ENCODE measurements at places on chromosomes 6 and 20.

- DNase-seq, result no peak
Observed at GRCh38 chr6:106885679-106886078, 88.8 kb downstream of the CD24 start.

DNA sequence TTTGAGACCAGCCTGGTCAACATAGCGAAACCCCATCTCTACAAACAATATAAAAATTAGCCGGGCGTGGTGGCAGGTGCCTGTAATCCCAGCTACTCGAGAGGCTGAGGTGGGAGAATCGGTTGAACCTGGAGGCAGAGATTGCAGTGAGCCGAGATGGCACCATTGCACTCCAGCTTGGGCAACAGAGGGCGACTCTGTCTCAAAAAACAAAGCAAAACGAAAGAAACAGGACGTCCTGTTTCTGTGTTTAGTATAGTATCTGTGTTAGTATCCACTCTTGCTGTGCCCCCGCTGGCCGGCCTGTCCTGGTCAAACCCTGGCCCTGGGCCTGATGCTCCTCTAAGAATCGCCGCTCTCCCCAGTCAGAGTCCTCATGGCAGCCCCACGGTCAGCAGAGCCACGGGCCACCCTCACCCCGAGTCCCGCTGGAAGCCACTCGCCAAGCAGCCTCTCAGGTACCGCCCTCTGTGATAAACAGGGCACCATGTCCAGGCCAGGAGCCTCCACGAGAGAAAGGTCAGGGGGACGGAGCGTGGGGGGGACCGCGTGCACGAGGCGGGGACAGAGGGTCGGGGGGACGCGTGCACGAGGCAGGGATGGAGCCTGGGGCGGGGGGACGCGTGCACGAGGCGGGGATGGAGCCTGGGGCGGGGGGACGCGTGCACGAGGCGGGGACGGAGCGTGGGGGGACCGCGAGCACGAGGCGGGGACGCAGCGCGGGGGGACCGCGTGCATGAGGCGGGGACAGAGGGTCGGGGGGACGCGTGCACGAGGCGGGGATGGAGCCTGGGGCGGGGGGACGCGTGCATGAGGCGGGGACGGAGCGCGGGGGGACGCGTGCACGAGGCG is 384.5 kb downstream of the SMOC2 start:
- no peak for DNase-seq

DNA sequence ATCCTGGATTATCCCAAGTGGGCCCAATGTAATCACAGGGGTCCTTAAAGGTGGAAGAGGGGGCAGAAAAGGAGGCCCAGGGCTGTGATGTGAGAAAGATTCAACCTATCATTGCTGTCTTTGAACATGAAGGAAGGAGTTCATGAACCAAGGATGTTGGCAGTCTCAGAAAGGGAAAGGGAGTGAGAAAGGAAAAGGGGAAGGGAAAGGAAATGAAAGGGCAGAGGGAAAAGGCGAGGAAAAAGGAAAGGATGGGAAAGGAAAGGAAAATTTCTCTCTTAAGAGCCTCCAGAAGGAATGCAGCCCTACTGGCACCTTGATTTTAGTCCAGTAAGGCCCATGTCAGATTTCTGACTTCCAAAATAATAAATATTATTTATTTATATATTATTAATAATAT is 687.8 kb downstream of the COL12A1 start:
- DNase-seq, result no peak

GRCh38 chr6:39914239-39914638 is 20.0 kb downstream of the MOCS1 start:
- no peak for DNase-seq

GRCh38 chr6:123589317-123589716 is 47.4 kb downstream of the TRDN start:
- DNase-seq, result no peak

DNA sequence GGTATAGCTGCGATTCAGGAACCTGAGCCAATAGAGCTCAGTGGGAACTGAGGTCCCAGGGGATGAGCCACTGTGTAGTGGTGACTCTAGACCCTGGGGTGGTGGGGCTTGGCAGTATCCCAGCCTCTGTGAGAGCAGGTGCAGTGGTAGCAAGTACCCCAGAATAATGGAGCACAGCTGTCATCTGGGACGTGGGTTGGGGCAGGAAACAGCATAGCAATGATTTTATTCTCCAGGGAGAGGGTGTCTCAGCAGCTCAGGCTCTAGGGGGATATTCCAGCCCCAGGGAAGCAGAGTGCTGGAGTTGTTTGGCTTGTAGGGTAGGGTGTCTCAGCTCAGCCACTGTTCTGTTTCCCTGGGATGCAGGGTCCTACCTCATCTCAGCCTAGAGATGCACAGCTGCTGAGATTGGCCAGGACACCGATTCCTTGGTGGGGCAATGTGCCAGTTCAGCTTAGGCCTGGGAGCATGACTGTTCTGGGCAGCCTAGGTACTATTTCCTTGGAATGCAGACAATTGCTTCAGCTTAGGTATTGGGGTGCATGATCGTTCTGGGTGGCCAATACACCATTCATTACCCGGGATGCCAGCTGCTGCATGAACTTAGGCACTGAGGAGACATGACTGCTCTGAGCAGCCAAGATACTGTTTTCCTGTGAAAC is 34.0 kb upstream of the NUP153 start:
- DNase-seq, result no peak
